Parietal lobe (tissue), 2 donors: ENCODE measurements at places on chromosomes 4 and X. TPM values are rescaled to one million over a fixed set of nuclear protein-coding genes. Genes with fewer than 3 reads are reported as not detected.

The GATA1 gene
- not detected for total RNA-seq

The SMARCA5 gene
- total RNA-seq, result 92.0 TPM

The NAP1L2 gene
- total RNA-seq, result 19.7 TPM

The EIF4E gene
- 193 TPM for total RNA-seq

The CRMP1 gene
- 680 TPM for total RNA-seq

The BDH2 gene
- total RNA-seq, result 7.5 TPM

The TRIM60 gene
- total RNA-seq, result not detected

The CXorf49B gene
- total RNA-seq, result not detected

The CCDC160 gene
- 0.31 TPM for total RNA-seq

The ADAM29 gene
- total RNA-seq, result 0.63 TPM

The SHISA3 gene
- not detected for total RNA-seq

The HSD17B10 gene
- total RNA-seq, result 21.3 TPM

The BEX3 gene
- 168 TPM for total RNA-seq

The CXCL1 gene
- total RNA-seq, result not detected

The CFP gene
- total RNA-seq, result 1.3 TPM

The CLNK gene
- not detected for total RNA-seq

The ZNF157 gene
- 5.0 TPM for total RNA-seq

The MAMLD1 gene
- 5.6 TPM for total RNA-seq

The PCSK1N gene
- total RNA-seq, result 63.5 TPM

The DUSP21 gene
- not detected for total RNA-seq

The FAM133A gene
- 1.6 TPM for total RNA-seq

The ATP1B4 gene
- total RNA-seq, result not detected

The TMEM154 gene
- total RNA-seq, result 0.63 TPM

The GABRE gene
- total RNA-seq, result 3.1 TPM

The ITM2A gene
- 39.1 TPM for total RNA-seq

The TMPRSS11E gene
- not detected for total RNA-seq

The AGA gene
- 13.1 TPM for total RNA-seq

The PPP1R3F gene
- 19.1 TPM for total RNA-seq

The ADH1A gene
- not detected for total RNA-seq

The BRS3 gene
- total RNA-seq, result not detected

The IDH3G gene
- 58.5 TPM for total RNA-seq

The COX7B2 gene
- not detected for total RNA-seq

The ANXA10 gene
- total RNA-seq, result not detected

The DUX4 gene
- not detected for total RNA-seq

The GAK gene
- total RNA-seq, result 75.7 TPM

The MAGEA2B gene
- not detected for total RNA-seq

The UTP3 gene
- 15.7 TPM for total RNA-seq

The ZDHHC15 gene
- 19.4 TPM for total RNA-seq

The PAGE5 gene
- not detected for total RNA-seq

The USP26 gene
- total RNA-seq, result under 0.01 TPM

The GLRB gene
- 37.9 TPM for total RNA-seq

The TMEM144 gene
- total RNA-seq, result 4.4 TPM

The HERC5 gene
- total RNA-seq, result 1.6 TPM

The FDCSP gene
- not detected for total RNA-seq

The BEND2 gene
- total RNA-seq, result under 0.01 TPM

The GC gene
- not detected for total RNA-seq

The CD38 gene
- 9.1 TPM for total RNA-seq

The IGSF1 gene
- total RNA-seq, result 0.63 TPM

The DMD gene
- 95.8 TPM for total RNA-seq

The PLAC8 gene
- not detected for total RNA-seq

The RNF150 gene
- 53.2 TPM for total RNA-seq

The AP1S2 gene
- total RNA-seq, result 156 TPM

The ENPEP gene
- 1.6 TPM for total RNA-seq
